A172 (cell line): ENCODE measurements at places on chromosomes 16 and 17. TPM values are rescaled to one million over a fixed set of nuclear protein-coding genes. Genes with fewer than 3 reads are reported as not detected.

The ZMYND15 gene
- total RNA-seq = 0.07 and 0.21 TPM in 2 replicates

The PHF12 gene
- 16.0 and 22.3 TPM in 2 replicates for total RNA-seq

The GAST gene
- not detected in 2 replicates for total RNA-seq

The PLCG2 gene
- total RNA-seq = 3.8 and 3.9 TPM in 2 replicates

The SLC12A3 gene
- not detected in 2 replicates for total RNA-seq

The OTOP2 gene
- not detected in 2 replicates for total RNA-seq

The ADPRM gene
- total RNA-seq = 8.4 and 11.1 TPM in 2 replicates

The TADA2A gene
- 27.1 and 29.1 TPM in 2 replicates for total RNA-seq

The CEP95 gene
- total RNA-seq = 15.5 and 36.7 TPM in 2 replicates

GRCh38 chr17:78132767-78133178 is 2.2 kb downstream of the TMC8 start:
- no peak for DNase-seq

GRCh38 chr16:8739989-8740704 is 57.3 kb downstream of the TMEM186 start:
- DNase-seq = no peak

DNA sequence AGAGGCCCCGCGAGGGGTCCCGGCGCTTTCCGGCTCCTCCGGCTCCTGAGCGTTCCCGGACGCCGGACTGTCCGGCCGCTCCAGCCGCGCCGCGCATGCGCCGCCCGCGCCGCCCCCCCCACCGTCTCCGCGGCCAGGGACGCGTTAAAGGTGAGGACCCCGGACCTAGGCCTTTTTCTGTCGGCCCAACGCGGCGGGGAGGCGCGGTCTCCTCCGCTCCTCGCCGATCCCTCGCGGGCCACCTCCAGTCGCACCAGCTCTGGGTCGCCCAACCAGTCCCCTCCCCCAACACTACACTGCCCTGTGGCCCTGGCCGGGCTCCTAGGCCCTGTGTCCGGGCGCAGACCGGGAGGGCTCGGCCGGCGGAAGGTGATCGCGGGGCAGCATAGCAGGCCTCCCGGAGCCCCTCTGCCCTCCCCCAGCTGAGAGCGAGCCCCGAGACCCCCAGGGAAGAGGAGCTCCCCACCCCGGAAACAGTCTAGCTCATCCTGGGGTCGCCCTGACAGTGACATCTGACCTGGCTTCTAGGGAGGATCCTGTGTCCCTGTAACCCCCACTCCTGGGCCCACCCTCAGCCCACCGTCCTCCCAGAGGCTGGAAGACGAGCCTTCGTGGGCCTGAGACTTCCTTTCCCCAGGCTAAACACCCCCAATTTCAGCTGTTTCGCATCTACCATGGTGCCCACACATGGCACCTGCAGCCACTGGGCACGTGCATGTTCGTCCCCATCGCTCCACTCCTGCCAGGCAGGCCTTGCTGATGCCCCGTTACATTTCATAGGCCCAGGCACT is 14.7 kb upstream of the BCAR1 start:
- DNase-seq = peak; percentile 62

- no peak for DNase-seq
Observed at GRCh38 chr17:32609884-32610650, 123.3 kb downstream of the CDK5R1 start.

- DNase-seq = peak; percentile 97
Observed at GRCh38 chr17:6507535-6507934, 48.8 kb downstream of the PITPNM3 start.

DNA sequence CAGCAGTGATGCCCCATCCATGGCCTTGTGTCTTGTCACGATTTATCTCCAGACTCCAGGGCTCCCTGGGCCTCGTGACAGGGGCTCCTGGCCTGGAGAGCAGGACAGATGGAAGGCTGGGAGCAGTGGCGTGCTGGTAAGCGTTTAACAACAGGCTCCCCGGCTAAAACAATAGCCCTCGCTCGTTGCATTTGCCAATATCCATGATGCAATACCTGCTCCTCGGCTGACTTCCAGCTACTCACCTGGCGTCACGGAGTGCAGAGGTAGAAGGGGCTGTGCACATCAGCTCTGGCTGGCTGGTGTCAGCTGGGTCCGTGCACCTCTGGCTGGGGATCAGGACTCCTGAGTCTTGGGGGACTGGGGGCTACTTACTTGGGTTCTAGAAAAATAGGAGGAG is 1.5 kb upstream of the BICDL2 start:
- no peak for DNase-seq

DNA sequence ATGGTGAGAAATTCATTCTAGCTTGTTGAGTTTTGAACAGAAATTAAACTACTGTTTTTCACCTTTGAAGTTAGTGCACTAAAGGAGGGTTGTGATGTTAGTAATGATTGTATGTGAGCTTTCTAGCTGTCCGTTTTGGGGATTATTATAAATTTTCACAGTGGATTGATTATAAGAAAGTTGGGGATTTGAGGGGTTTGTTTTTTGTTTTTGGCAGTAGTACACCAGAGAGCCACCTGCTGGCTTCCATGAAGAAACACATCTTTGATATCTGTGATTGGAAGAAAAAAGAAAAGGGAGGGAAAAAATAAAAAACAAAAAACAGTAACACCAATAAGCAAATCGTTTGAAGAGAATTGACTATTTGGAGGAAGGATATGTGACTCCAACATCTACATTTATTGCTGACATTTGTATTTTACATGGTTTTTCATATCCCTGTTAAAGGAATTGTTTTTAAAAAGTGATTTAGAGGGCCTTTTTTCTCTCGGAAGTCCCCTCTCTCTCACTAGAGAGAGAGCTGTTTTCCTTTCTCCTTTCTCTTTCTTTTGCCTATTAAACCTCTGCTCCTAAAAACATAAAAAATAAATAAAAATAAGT is 1469.5 kb upstream of the GOT2 start:
- no peak for DNase-seq

DNA sequence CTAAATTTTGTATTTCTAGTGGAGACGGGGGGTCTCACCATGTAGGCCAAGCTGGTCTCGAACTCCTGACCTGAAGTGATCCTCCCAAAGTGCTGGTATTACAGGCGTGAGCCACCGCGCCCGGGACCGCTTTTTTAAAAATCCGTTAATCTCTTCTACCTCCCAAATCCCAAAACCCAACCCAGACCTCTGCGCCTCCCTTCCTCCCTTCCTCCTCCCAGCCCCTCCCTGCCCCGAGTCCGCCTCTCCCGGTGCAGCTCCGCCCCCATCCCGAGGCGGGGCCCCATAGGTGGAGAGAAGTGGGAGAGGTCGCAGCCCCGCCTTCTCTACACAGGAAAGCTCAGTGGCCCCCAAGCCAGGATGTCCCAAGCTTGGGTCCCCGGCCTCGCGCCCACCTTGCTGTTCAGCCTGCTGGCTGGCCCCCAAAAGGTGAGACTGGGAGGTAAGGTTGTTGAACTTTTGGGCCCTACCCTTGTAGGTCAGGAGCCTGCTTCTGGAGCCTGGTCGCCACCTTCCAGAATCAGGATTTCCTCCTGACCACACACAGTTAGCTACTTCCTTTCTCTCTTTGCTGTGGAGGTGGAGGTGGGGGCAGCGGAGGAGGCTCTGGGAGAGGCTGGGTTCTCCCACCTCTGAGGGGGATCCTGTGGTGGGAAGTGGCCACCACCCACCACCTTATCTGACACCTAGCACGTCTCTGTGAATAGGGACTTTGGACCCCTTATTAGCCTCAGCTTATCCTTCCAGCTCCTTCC is at the start of gene TMEM92:
TSS of gene TMEM92 (plus strand) at position 325 of the 755 bp plus-strand sequence. CDS start at position 361, 36 bp downstream.
- DNase-seq = peak; percentile 61

DNA sequence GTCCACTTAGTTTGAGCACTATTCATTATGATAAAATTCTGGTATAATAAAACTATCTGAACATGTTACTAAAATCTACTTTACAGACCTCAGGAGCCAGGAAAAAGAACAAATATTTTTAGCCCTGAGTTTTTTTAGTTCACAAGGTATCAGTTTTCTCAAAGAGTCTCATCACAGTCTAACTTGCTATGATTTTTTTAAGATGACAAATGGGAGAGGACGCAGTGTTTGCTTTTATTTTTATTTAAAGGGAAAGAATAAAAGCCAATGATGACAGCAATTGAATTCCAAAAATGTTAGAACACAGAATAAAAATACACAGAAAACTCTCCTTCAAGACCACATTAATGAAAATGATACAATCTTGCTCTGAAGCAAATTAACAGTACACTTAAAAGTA is 7.4 kb downstream of the MED13 start:
- no peak for DNase-seq

DNA sequence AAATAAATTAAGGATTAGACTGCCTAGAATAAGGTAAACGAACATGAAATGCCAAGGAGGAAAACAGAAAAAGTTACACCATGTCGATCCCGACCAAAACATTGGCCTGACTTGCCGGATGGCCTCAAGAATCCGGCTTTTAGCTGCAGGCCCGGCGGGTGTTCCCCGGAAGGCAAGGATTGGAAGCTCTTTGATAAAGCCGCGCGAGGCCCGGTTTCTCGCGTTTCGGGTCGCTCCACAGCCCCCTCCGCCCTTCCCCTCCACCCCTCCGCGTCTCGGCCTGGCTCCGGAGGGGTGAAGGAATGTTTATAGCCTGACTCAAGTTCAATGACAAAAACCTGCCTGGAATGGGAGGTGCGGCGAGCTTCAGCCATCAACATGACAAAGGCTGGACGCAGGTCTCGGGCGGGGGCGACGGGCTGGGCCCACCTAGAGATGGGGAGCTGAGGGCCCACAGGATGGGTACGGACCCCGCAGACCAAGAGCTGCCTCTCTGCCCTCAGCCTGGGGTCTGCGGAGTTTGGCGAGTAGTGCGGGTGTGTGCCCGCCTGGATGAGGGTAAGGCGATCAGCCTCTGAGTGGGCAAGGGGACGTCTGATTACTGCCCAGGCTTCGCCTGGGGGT is 2.6 kb downstream of the PRAC1 start:
- DNase-seq = no peak

- DNase-seq = peak; percentile 14
Observed at GRCh38 chr16:29765167-29766032, 12.7 kb upstream of the ZG16 start.

- DNase-seq = no peak
Observed at GRCh38 chr16:25066426-25066746, 45.2 kb upstream of the LCMT1 start.

DNA sequence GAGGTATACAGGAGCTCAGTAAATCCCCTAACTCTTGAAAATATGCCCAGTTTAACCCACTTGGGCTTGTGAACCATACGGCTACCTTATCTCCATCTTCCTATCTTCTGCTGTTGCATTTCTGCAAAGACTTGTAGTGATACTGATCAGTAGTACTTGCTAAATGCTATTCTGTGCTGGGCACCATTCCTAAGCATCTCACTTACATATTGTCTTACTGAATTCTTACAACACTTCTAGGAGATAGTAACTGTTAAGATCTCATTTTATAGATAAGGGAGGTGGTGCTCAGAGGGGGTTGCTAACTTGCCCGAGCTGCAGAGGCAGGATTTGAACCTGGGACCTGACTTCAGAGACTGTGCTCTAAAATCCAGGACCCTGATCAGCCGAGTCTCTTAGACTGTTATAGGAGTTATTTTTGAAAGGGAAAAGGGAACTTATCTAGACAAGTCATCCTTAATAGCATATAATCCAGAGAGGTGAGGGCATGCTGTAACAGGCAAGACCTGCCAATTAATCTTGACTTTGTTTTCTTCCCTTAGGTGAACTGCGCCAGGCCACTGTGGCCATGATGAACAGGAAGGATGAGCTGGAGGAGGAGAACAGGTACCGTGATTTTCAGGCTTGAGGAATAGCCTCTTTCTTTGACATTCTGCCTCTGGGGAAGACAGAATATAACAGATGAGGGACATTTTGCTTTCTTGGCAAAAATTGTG is 149.7 kb downstream of the SNX29 start:
- no peak for DNase-seq

DNA sequence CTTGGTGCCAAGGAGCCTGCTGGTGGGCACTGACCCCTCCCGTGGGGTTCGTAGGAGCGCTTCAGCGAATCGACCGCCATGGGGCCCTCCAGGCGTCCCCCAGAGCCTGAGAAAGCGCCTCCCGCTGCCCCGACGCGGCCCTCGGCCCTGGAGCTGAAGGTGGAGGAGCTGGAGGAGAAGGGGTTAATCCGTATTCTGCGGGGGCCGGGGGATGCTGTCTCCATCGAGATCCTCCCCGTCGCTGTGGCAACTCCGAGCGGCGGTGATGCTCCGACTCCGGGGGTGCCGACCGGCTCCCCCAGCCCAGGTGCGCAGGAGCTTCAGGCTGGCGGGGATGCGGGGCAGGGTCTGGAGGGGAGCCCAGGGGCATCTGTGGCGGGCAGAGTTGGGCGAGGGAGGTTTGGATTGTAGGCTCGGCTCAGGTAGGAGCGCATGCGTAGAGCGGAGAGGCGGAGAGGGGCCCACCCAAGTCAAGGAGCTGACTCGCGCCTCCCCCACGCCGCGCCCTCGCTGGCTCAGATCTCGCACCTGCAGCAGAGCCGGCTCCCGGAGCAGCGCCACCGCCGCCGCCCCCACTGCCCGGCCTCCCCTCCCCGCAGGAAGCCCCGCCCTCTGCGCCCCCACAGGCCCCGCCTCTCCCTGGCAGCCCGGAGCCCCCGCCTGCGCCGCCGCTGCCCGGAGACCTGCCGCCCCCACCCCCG is 19.8 kb downstream of the FMNL1 start:
- DNase-seq = no peak

DNA sequence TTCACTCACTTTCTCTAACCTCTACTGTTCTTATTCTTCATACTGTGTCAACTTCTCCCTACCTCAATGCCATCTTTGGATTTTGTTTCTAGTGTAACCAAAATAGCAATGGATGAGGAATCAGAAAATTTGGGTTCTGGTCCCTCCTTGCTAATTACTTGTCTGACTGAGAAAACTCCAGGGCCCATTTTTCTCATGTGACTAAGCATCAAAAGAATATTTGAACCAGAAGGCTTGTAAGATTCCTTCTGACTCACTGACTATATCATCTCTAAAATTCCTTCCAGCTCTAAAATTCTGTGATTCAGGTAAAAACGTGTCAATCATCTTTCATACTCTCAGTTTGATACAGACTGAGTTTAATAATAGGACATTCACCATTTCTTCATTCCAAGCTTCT is 57.9 kb downstream of the BRIP1 start:
- peak; percentile 37 for DNase-seq

GRCh38 chr16:79164388-79164995 is 436.0 kb downstream of the MAF start:
- DNase-seq = no peak

- DNase-seq = no peak
Observed at GRCh38 chr17:79301469-79301868, 226.8 kb downstream of the ENGASE start.

DNA sequence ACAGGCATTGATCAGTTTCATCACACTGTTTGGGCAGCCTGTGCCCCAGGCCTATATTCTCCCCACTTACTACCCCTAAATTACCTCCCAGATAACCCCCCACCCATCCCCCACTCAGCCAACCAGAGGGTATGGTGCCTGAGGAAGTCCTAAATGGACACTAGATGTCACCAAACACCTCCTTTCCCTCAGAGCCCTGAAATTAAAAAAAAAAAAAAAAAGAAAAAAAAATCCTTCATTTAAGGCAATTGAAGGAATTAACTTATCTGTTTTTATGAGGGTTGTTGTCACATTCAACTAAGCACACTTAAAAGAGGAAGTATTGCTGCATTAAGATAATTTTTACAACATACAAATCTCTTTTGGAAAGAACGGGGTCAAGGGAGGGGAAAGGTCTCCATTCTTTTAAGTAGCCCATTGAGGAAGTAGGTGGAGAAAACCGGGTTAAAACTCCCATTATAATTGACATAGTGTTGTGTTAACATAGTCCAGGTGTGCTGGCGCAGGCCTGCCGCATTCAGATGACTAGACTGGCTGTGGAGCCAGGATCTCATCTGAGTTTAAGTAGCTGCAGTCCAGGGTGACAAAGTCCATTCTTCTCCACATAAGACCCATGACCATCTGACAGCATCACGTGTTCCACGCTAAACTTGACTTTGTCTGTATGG is 46.3 kb downstream of the SNX11 start:
- DNase-seq = peak; percentile 63
